ENCODE measurements at places on chromosomes 4 and X. TPM values are rescaled to one million over a fixed set of nuclear protein-coding genes. Genes with fewer than 3 reads are reported as not detected.

The LAMP2 gene
- total RNA-seq = 22.5 TPM

The TMEM271 gene
- total RNA-seq = not detected

The ZMAT1 gene
- total RNA-seq = 3.0 TPM

The TASL gene
- total RNA-seq = 8.9 TPM

The TKTL2 gene
- not detected for total RNA-seq

The CENPI gene
- 0.88 TPM for total RNA-seq

The TCEAL9 gene
- total RNA-seq = 1.0 TPM

The TRPC3 gene
- total RNA-seq = not detected

The GPR50 gene
- not detected for total RNA-seq

The APEX2 gene
- 25.2 TPM for total RNA-seq

The ATOH1 gene
- total RNA-seq = not detected

The HS3ST1 gene
- total RNA-seq = 0.51 TPM

The CCNB3 gene
- 2.3 TPM for total RNA-seq

The MAP3K15 gene
- total RNA-seq = 0.08 TPM

The CDX4 gene
- total RNA-seq = not detected

The RHOXF2B gene
- total RNA-seq = not detected

The REELD1 gene
- 1.3 TPM for total RNA-seq

The ABRAXAS1 gene
- total RNA-seq = 24.9 TPM

The SLC9A7 gene
- 3.0 TPM for total RNA-seq

The MAGEA8 gene
- total RNA-seq = not detected

The MAGEB17 gene
- not detected for total RNA-seq

The ATP2B3 gene
- not detected for total RNA-seq

The TMEM144 gene
- 3.4 TPM for total RNA-seq

The STK32B gene
- total RNA-seq = not detected

The ABLIM2 gene
- total RNA-seq = 0.41 TPM

The CNKSR2 gene
- 16.9 TPM for total RNA-seq

The ETDA gene
- not detected for total RNA-seq

The IBSP gene
- not detected for total RNA-seq

The HMX1 gene
- not detected for total RNA-seq

The SPANXB1 gene
- total RNA-seq = not detected

The FAM200B gene
- total RNA-seq = 35.8 TPM

The PF4V1 gene
- total RNA-seq = not detected

The UGT2B15 gene
- total RNA-seq = not detected

The SPOCK3 gene
- not detected for total RNA-seq

The ZNF732 gene
- not detected for total RNA-seq

The MAGED4 gene
- not detected for total RNA-seq

The EPHA5 gene
- not detected for total RNA-seq
